ENCODE measurements at places on chromosomes 2 and 18.

GRCh38 chr2:53067533-53067932 lies 700.1 kb upstream of the CHAC2 start:
- DNase-seq = no peak

GRCh38 chr2:18474700-18475099 lies 85.8 kb downstream of the RDH14 start:
- DNase-seq = no peak

GRCh38 chr2:181178823-181179412 lies 198.5 kb downstream of the UBE2E3 start:
- no peak for DNase-seq

GRCh38 chr18:9322744-9323143 lies 11.8 kb upstream of the TWSG1 start:
- no peak for DNase-seq

DNA sequence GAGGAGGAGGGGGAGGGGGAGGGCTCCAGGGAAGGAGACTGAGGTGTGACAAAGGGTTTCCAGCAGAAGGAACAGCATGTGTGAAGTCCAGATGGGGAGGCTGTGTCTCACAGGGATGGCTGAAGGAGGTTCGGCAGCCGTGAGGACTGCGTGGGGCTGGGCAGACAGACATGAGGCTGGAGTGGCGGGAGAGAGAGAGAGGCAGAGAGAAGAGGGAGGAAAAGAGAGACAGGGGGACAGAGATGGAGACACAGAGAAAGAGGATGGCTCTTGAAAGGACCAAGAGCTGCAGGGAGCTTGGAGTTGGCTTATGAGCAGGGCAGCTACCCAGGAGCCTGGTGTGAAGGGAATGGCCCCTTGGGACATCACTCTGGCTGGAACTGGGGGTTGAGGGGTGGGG lies 138.9 kb upstream of the ASB18 start:
- no peak for DNase-seq

All from left renal cortex interstitium (tissue), 4 donors.